H54 (cell line): ENCODE measurements at places on chromosomes 16 and 17.

DNA sequence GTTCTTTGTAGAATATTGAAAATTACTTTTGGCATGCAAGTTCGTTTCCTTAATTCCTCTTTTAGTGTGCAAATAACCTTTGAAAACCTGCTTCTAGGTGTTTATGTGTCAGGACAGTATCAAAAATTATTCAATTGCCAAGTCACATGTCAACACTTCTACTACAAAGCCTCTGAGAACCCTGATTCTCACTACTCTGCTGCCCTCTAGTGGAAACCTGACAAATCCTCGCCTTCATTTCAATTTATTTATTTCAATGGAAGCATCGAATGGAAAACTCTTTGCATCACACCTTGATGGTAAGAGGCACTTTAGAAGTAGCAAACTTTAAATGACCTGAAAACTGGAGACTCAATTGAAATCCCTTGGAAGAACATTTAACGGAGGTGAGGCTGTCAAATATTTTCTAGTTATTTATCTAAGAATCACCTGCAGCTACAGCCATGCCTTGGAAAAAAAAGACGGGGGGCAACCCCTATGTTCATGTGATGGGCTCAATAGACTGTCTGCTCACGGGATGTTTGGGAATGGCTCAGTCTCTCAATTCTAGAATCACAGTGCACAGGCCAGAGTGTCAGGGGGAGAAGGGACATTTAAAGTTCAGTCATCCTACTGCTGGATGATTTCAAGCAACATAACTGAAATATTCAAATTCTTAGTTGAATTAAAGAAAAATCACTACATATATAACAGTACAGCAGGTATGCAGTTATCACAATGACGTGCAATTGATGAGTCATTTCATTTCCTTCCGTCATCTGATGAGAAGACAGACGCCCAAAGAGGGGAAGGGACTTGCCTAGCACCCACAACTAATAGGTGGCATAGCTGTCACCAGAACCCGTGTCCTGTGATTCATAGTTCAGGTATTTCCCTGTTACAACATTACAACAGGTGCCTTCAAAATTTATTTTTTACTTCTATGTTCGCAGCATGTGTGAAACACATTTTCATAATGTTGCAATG lies 563.9 kb downstream of the TOX3 start:
- peak; percentile 11 for DNase-seq

GRCh38 chr17:39870776-39871175 lies 2.8 kb downstream of the ZPBP2 start:
- DNase-seq, result no peak

GRCh38 chr17:35373534-35373983 lies at the start of gene SLFN11:
TSS of gene SLFN11 (minus strand) at chr17:35373621. CDS start at chr17:35363807, 9,814 bp downstream.
- peak; percentile 67 for DNase-seq

DNA sequence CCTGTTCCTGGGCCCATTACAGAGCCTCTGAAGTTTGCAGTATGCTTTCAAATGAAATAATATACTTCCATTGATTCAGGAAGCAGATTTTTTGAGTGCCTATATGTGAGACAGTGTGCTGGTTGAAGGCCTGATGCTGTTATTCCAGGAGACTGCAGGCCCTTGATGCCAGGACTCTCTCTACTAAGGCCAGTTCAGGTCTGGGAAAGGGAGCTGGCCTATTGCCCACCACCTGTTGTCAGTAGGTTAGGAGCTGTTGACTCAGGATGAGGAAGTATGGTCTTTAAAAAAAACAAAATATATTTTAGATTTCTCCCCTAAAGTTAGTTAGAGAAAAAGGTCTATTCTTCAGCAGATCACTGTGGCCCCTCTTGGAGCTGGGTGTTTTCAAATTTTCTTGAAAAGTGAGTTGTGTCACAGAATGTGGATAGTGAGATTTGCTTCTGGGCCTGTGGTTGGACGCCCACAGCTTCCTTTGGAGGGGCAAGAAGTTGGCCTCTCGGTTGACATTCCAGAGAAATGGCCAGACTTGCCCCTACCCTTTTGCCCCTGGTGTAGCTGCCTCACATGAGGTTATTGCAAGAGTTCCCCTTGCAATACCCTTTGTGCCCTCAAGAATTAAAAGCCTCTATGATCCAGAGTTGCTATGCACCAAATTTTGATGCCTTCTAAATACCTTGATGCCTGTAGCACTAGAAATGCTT lies 7.9 kb downstream of the ESRP2 start:
- DNase-seq, result no peak

- no peak for DNase-seq
Measured at GRCh38 chr17:74491626-74492025, 25.2 kb downstream of the CD300A start.

- DNase-seq, result no peak
Measured at GRCh38 chr16:23871924-23872323, 36.1 kb downstream of the PRKCB start.

GRCh38 chr17:75065562-75066151 lies 18.6 kb downstream of the KCTD2 start:
- peak; percentile 72 for DNase-seq

- DNase-seq, result peak; percentile 80
Measured at GRCh38 chr16:85306071-85306792, 194.0 kb upstream of the CIBAR2 start.

- no peak for DNase-seq
Measured at GRCh38 chr17:28505986-28506665, at the start of gene FOXN1. TSS of gene FOXN1 (plus strand) at chr17:28506348. CDS start at chr17:28523970, 17,622 bp downstream.

DNA sequence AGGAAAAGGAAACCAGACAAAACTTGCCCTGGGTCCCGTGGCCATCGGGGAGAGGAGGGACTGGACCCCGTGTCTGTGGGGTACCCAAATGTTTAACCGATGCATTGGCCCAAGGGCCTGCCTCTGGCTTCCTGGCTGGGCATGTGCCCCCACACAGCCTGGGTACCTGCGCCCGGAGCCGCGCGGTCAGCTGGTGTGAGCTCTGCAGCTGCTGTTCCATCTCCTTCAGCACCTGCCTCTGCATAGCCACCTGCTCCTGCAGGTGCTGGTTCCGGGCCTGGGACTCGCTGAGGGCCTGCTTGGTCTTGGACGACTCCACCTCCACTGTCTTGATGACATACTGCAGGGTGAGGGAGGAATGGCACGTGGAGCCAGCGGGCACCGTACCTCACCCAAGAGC lies 31.9 kb downstream of the KIFC3 start:
- no peak for DNase-seq

- DNase-seq, result no peak
Measured at GRCh38 chr16:1564325-1564724, 30.9 kb downstream of the TMEM204 start.

DNA sequence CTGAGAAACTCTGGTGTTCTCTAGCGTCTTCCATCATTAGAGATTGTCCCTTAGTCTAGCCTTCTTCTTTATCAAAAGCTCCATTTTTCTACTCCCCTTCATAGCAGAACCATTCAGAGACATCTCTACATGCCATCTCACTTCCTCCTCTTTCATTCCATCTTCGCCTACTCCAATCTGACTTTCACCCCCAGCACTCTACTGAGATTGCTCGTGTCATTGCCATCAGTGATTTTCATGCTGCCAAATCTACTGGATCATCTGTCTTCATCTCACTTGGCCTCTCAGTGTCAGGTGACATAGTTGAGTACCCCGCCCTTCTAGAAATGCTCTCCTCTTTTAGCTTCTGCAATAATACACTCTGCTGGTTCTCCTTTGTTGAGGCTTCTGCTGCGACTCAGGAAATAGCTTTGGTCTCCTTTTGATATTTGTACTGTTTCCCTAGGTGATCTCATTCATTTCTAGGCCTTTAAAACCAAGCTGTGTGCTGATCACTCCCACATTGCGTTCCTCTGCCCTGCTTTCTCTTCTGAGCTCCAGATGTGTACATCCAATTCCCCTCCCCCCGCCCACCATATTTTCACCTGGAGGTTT lies 119.1 kb downstream of the FTO start:
- DNase-seq, result no peak

DNA sequence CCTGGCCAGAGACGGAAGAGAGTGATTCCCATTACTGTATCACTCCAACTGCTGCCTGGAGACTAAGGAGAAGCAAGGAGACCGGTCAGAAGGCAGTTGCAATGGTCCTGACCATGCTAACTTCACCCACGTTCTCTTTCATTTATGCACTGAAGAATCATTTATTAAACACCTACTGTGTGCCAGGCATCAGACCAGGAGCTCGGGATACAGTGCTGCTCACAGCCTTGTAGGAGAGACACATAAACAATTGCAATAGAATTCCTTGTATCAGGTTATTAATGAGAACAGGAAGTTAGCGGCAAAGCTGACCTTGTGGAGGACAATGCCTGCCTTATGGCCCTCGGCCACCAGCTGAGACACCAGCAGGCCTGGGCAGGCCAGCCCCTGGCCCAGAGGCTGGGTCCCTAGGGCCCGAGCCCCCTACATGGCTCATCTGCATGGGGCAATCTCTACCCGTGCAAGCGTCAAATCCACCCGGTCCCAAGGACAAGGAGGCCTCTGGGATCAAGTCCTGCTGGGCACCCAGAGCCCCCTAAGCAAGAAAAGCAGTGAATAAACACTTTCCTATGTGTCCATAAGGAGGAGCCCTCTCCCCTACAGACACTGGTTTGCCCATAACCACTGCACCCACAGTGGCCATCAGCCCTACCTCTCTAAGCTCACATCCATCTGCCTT lies 8.6 kb upstream of the ENPP7 start:
- DNase-seq, result no peak

DNA sequence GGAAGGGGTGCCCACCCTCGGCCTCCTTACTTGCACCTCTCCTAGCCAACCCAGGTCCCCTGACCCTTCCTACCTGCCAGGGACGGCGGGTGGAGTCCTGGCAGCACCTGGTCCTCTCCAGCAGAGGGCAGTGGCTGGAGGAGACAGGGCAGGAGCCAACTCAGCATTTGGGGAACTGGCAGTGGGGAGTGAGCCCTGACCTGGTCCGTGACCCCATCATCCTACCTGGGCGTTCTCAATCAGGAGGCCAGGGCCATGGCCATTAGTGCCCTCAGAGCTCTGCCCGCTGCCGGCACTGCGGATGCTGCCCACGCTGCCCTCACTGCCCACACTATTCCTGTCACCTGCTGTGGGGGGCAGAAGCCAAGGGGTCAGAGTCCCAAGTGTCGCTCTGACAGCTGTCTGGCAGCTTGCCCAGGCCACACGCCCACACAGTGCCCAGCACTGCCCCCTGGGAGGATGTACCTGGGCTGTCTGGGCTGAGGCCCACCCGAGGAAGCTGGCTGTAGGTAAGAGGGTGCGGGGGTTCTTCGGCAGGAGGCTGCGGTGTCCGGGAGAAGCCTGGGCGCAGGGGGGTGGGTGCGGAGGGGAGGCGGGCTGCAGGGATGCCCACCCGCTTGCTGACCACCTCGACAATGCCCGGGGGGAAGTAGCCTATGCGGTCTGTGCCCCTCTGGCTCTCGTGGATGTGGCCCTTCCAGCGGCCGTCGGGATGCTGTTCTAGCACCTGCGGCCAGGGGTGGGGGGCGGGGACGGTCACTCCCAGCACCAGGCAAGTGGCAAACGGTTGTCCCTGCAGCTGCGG lies 10.8 kb downstream of the CASKIN2 start:
- peak; percentile 81 for DNase-seq

- no peak for DNase-seq
Measured at GRCh38 chr16:89466920-89467319, 23.4 kb downstream of the ANKRD11 start.

DNA sequence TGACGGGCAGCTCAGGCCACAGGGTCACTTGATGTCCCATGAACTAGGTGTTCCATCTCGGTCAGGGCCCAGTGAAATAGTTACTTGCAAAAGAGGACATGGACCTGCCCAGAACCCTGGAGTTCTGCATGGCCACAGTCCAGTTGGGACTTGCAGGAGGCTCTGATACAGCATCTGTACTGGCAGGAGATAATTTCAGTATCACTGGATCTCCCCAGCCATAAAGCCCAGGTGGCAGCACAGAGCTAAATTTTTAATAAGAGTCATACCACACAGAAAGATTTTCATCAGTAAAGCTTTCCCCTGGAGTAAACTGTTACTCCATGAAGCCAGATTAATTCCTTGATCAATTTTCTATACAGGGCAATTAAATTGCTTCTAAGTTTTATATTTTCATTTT lies 18.0 kb upstream of the SLC16A5 start:
- DNase-seq, result peak; percentile 61

DNA sequence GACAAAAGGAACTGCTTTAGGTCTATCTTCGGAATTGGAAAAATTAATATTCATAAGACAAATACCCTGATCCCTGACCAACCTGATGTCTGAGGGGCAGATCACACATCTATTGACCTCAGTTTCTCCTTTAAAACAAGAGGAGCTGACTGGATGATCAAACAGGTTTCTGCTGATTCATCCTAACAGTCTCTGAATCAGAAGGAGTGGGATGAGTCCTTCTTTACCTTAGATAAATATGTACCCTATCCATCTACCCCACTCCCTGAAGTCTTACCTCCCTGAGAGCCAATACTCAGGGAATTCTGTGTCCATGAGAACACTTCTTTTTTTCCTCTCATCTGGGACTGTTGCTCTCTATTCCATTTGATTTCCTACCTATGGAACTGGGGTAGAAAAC lies 80.3 kb upstream of the CRHR1 start:
- no peak for DNase-seq

- DNase-seq, result no peak
Measured at GRCh38 chr17:72988451-72988850, 104.0 kb downstream of the SLC39A11 start.

- DNase-seq, result peak; percentile 67
Measured at GRCh38 chr16:56625140-56625942, at the start of gene MT1E. TSS of gene MT1E (plus strand) at chr16:56625781. CDS start at chr16:56625852, 71 bp downstream.

DNA sequence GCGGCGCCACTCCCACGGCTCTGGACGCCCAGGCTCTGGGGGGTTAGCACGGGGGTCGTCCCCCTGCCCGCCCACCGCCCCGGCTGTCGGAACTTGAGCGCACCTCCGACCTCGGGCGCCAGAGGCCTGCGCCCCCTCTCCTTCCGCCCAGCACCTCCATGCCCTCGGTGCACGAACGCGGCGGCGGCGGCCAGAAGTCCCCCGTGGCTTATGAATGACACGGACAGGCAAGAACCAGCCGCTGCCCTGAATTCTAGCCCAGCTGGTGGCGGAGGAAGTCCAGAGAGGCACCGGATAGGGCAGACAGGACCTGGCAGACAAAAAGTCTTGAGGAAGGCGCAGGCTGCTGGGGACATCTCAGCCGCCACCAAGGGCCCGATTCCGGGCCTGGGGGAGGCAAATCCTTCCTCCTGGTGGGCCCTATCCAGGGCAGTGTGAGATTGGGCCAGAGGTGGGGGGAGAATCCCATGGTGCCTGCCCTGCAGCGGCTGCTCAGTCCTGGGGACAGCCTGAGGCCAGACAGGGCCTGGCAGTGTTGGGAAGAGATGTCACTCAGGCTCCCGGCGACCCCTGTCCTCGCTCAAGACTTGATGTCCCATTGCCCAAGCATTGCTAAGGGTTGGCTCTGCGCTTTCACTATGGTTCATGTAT lies 897 bp upstream of the CYGB start:
- DNase-seq, result no peak

DNA sequence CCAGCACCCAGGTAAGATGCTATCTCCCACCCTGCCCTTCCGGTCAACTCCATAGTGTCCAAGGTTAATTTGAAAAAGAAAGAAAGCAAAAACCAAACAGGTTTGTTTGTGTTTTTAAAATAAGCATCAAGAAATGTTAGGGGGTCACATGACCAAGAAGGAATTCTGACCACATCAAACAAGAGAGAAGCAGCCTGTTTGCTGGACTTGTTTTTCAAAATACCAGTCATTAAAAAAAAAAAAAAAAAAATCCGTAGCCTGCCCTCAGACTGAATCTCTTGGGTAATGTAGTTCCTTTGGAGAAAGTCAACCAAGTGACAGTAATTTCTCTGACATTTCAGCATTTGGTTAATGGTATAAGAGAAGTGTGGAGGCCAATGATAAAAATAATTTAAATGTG lies 38.4 kb downstream of the HNF1B start:
- no peak for DNase-seq
